ENCODE measurements at places on chromosomes 6 and 20.
A peak's percentile ranks its signal among the peaks of the same experiment; 100 is the strongest.

DNA sequence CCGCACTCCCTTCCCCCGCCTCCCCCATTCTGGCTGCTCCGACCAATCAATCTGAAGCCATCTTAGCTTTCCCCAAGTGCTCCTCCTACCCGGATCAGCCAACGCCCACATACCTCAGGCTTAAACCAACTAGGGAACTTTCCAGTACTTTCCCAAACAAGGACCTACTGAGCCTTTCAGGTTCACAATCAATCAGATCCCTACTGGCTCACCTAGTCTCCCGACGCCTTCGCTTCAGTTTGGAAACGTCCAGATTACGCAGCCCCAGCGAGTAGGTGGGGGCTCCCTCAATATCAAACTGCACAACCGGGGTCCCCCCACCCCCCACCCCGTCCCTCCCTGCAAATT, 432 bp downstream of the HSPA1L start:
- DNase-seq, result peak; percentile 57

GRCh38 chr6:53162606-53163005, 14.0 kb upstream of the GCM1 start:
- no peak for DNase-seq

GRCh38 chr6:164528539-164528938, 780.9 kb downstream of the C6orf118 start:
- DNase-seq, result no peak

DNA sequence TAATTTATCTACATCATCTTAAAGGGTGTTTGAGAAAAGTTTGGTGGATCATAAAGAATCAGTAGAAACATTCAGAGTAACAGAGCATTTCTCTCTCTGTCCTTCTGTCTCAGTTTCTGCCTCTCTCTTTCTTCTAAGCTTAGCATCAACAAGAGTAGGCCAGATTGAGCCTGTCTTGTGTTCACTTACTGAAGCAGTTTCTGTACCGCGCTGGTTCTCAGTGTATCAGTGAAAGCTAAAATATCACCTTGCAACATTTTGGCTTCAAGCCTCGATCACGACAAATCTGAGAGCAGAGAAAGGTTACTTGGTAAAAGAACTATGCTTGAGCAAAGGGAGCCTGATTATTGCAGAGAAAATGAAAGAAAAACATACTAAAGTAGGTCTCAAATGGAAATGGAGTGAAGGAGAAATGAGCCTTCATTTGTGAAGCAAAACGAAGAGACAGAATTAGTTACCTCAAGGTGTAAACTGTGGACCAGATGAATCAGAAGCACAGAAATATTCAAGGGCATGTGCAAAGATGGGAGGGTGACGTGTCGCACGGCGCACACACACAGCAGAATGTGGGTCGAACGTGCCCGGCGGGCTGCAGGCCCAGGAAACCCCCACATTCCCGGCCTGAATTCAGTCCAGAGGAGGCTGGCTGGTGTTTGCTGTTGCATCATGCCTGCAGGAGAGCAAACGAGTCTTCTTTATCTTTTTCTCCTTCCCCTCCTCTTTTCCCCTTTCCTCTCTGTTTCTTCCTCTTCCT, 509.3 kb downstream of the QKI start:
- DNase-seq, result no peak

GRCh38 chr6:28864326-28864923, 59.4 kb downstream of the TRIM27 start:
- DNase-seq, result no peak

GRCh38 chr20:6122111-6122872, 538 bp downstream of the FERMT1 start:
- DNase-seq, result no peak

DNA sequence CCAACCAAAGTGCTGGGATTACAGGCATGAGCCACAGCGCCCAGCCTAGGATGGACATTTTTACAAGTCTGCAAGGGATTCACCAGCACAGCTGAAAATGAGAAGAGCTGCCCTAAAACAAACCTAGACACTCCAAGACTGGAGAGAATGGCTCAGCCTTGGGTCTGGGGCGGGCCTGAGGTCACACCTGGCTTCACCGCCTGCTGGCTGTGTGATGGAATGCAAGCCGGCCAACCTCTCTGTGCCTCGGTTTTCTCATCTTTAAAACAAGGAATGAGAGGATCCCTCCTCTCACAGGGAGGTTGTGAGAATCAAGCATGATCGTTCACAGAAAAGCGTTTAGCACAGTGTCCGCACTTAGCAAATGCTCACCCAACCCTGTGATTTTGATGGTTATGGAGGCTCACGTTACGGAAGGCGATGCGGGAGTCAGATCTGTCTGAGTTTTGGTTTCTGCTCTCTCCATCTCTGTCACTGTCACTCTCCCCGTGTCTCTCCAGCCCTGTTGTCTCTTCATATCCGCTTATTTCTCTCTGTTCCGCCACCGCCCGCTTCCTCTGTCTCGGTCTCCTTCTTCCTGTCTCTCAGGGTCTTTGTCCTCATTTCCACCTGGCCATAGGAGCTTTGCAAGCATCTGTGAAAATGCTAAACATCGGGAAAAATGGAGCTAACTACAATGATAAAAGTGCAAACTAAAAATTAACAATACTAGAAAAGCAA, 47.6 kb downstream of the CEBPB start:
- DNase-seq, result no peak

GRCh38 chr20:45821947-45822346, 5.2 kb downstream of the TNNC2 start:
- no peak for DNase-seq

GRCh38 chr6:81808851-81809570, 56.5 kb upstream of the TENT5A start:
- DNase-seq, result no peak

- no peak for DNase-seq
These were observed 24.0 kb upstream of the GTSF1L start for GRCh38 chr20:43750774-43751166.

- DNase-seq, result no peak
These were observed 97.3 kb downstream of the BMP2 start for GRCh38 chr20:6864740-6865139.

DNA sequence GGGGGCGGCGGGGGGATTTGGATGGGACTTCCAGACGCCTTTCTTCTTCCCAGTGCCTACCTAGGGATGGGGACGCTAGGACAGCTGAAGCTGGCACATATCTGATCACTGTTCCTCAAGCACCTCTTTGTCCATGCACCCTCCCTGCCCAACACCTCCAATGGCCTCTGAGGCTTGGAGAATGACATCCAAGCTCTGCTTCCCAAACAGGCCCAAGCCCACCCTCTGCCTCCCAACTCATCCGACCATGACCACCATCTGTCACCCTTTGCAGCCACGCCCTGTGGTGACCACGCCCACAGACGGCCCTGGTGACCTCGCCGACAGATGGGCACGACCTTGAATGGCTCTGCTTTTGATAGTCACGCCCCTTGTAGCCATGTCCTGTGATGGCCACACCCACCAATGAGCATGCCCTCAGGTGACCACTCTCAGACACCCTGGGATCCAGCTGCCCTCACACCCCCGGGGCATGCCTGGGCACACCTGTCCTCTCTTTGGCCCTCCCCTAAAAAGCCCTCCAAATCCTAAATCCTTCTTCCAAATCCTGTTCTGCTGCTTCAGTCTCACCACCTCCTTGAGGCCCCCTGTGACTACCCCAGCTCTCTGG, 51.0 kb downstream of the SSR1 start:
- DNase-seq, result no peak

DNA sequence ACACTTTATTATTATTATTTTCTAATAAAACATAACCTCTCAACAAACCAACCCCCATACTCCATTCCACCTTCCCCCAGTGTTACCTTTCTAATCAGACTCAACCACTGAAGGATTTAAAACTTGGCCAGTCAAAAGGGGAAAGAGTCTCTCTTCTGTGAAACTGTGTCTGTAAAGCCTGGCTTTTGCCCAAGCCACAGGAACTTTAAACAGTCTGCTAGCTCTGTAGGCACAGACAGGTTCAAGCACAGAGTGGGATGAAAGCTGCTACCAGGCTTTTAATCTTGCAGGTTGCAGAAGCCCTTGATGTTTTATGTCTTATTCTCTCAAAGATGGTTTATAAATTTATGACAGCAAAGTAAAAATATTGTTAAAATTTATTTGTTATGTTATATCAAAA, 585.7 kb downstream of the TENT5A start:
- no peak for DNase-seq

DNA sequence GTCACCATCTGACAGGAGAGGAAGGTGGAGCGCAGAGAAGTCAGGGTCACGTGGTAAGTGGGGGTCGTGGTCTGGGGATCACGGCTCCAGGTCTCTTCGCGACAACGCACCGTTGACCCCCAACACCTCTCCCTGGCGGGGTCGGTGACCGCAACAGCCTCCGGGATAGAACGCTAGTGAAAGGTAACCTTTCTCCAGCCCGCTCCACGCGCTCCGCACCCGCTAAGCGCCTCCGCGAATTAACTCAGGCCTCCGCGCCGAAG, 600 bp upstream of the SYNJ2 start:
- DNase-seq, result no peak

DNA sequence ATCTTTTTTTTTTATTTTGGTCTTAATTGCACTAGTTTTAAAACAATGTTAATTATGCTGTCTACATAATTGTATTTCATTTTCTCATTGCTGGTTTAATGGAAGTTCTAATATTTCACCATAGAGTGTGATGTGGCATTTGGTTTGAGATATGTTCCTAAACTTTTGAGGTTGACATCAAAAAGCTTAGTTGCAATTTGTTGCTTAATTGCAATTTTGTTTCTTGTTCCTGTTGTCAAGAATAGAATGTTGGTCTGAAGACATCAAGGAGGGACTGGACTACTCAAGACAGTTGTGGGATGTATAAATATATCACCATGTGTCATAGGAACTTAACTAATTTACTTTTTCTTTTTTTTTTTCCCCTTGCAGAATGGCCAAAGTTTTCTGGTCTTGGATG, 12.5 kb downstream of the HSF2 start:
- DNase-seq, result no peak

- DNase-seq, result no peak
These were observed 39.7 kb upstream of the LRFN2 start for GRCh38 chr6:40626886-40627285.

GRCh38 chr6:10082385-10082784, 332.5 kb downstream of the TFAP2A start:
- DNase-seq, result no peak

DNA sequence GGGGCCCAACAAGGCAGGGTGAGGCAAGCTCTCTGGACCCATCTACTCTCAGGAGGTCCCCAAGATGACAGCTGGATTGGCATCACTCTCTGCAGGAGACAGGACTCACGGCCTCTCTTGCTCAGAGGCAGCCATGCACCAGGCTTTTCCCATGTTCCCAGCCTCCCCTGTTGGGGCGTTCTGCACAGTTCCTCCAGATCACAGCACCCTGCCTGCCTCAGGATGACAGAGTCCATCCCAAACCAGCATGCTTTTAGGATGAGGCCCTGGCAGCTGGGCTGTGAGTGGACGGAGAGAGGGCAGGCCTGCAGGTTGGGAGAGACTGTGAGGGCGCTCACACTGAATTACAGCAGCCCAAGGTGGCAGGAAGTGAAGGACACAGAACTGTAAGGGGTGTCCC, 143.2 kb upstream of the MLN start:
- DNase-seq, result no peak

DNA sequence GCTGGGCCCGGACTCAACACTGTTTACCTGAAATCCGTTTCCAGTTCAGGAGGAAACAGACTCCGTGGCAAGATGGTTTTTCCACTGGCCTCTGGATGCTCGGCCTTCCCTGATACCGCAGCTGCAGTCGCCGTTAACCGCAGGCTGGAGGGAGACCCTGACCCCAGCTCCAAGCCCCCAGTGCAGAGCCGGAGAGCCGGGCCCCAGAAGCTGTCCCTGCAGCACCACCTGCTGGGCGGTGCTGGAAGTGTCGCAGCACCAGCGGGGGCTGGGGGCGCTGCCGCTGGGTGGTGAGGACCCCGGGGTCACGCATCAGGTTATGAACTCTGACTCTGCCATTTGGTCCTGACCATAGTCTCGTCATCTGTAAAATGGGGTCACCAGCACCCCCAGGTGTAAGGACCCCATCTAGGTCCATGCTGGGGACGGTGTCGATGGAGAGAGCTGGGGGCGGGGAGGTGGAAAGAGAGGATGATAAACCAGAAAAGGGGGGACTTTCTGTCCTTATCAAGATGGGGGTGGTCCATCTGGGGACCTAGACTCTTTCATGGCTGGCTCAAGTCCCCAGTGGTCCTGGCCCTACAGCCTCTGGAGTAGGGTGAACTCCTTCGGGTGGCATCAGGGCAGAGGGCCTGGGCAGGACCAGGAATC, 20.8 kb upstream of the CHRNA4 start:
- peak; percentile 91 for DNase-seq

DNA sequence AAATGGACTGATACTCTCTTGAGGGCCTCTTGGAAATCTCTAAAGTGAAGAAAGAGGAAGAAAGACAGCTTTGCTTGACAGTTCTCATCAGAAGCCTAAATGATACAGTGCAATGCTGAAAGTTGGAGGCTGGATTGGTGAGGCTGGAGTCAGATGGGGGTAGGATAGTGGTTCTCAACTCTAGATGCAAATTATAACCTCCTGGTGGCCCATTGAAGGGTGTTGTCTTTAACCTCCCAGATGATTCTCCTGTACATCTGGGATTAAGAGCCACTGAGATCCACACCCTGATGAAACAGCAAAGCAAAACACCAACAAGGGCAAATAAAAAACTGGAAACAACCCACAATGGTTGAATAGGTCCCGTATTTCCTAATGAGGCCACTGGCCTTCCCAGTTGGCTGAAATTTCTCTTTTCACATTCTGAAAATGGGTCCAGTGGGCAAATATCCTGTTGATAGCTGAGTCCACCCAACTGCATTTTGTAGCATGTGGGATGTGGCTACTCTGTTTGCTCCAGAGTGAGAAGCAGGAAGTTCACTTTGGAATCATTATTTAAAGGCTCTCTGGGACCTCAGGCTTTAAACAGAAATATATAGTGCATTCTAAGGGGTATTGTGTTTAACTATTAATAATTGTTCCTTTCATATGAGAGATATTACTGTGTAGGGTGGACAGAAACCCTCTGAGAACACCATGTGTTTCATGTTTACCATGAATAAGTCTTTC, 208.1 kb downstream of the SOX4 start:
- DNase-seq, result peak; percentile 6

DNA sequence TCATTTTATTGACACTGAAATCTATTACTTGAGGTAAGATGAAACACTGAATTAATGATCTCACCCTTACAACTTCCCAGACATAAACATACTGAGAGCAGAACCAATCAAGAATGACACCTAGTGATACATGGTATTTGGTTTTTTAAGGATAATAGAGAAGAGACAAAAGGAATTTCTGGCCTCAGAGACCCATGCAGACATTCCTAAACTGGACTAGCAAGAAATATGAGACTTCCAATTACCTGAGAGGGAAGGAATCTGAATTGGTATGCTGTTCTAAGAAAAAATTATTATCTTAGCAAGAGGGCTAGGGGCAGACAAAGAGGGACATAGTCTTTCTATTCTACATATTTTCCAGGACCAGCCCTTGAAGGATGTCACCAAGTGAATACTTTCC, 141.1 kb downstream of the BMP5 start:
- DNase-seq, result no peak

- DNase-seq, result no peak
These were observed 7.8 kb upstream of the RGS17 start for GRCh38 chr6:153138930-153139329.

GRCh38 chr6:92790381-92790780, 629.0 kb downstream of the EPHA7 start:
- no peak for DNase-seq

Data from HuH-7.5 (cell line).